Neural progenitor cell (in vitro differentiated cells): ENCODE measurements at places on chromosomes 6 and 20.

DNA sequence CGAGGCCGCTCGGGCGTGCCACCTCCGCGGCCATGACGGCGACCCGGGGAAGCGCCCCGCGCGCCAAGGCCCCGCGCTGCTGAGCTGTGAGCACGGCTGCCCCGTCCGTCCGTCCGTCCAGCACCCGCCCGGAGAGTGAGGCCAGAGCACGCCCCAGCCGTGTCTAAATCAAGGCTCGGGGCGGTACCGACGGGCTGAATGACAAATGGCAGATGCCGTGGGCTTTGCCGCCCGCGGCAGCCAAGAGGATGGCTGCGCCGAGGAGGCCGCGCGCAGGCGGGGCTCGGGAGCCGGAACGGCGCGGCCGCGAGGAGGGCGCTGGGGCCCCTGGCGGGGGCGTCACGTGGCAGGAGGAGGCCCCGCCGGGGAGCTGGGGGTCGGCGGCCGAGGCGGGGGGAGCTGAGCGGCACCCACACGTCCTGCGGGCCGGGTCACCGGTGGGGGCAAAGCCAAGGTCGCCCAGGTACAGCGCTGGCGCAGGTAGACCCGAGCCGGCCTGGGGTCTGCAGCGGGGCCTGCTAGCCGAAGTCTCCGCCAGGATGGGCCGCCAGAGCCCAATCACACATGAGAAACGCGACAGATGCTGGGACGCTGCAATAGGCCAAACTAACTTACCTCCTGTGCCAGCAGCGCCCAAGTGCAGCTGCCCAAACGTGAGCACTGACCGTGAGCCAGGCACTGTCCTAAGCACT lies at the start of gene PLAGL1:
TSS of gene PLAGL1 (minus strand) at position 140 of the 692 bp plus-strand sequence. CDS start 60,123 bp downstream, outside the sequence.
- DNase-seq = peak; percentile 66

- DNase-seq = no peak
These were observed 245.3 kb downstream of the FARS2 start for GRCh38 chr6:5506597-5506996.

- DNase-seq = no peak
These were observed 257.7 kb downstream of the SYNE1 start for GRCh38 chr6:152379423-152379822.

DNA sequence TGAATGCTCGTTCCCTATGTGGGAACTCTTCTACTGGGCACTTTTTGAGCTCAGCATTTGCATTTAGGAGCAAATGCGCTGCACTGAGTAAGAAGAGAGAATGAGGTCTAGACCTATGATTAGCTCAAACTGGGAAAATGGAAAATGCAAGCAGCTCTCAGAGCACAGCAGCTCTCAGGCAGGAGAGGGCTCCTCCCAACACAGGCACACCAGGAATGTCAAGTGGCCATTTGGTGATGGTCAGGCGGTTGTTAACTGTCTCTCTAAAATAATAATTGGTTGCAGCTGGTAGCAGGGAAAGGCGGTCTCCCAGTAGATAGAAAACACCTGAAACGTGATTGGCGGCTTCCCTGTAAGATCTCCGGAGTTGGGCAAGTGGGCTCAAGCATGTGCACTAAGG lies 162.0 kb upstream of the ECI2 start:
- no peak for DNase-seq

DNA sequence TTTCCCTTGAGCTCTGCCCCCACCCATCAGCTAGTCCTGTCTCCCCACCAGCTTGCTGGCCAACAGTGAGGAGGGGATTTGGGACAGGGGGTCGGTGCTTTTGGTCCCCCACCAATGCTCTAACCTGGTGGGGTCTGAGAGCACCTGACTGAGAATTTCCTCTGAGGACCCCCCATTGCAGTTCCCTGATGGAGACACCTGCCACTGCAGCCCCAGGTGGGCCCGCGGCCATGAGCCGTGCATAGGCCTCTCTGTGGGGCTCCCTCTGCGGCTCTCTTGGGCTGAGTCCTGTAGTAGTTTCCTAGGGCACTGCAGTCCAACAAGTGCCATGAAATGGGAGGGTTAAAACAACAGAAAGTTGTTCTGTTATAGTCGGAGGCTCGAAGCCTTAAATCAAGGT lies 172.2 kb upstream of the SNX9 start:
- no peak for DNase-seq

- DNase-seq = no peak
These were observed 48.3 kb upstream of the KIF16B start for GRCh38 chr20:16621435-16622141.

DNA sequence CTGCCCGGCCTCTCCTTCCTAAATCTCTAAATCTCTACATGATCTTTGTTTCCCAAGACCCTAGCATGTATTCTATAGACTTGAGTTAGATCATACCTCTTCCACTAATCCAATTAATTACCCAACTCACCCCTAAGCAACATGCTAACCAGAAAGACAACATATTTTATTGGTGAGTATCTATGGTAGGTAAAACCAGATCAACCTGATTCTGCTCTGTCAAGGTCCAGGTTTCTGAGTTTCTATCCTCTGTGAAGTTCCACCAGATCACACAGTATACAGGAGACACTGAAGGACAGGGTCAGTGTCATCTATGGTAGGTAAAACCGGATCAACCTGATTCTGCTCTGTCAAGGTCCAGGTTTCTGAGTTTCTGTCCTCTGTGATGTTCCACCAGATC lies 363.2 kb upstream of the MARCKS start:
- no peak for DNase-seq

DNA sequence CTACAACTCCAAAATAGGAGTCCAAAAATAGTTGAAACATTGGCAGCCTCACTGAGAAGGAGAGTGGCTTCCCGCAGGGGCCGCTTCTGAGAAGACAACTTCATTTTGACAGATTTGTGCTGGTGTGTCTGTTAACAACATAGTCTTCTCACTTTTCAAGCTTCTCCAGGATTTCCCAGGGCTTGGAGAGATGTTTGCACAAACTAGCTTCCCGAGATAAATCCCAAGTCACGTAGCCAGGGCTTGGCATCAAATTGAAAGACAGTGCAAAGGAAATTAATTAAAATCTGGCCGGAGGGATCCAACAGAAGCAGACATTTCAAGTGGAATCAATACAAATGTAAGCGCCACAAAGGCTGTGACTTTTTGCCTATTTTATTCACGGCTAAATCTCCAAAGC lies 630.2 kb downstream of the DHX35 start:
- no peak for DNase-seq

DNA sequence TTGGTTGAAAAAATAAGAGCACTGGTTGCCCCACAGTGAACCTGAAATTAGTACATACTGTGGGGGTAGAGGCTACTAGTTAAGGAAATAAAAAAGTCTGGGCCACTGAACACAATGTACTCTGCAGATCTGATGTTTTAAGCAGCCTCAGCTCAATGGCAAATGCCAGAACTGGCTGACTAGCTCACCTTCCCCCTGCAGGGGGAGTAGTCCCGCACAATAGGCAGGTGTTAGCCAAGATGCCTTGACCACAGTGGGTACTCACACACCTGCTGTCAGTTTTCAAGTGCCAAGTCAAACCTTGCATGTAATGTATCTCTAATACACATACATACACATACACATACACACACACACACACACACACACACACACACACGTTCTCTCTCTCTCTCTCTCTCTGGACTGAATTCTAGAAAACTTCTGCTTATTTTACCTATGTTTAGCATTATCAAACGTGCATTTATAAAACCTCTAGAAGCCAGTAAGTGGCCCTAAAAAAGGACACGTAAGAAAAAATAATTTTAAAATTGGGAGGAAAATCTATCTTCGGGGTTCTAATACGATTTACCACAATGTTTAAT lies 36.1 kb downstream of the GMDS start:
- peak; percentile 70 for DNase-seq

- no peak for DNase-seq
These were observed 11.8 kb upstream of the GNRH2 start for GRCh38 chr20:3031524-3032147.

- DNase-seq = no peak
These were observed 100.4 kb downstream of the MYO6 start for GRCh38 chr6:75849329-75850025.

DNA sequence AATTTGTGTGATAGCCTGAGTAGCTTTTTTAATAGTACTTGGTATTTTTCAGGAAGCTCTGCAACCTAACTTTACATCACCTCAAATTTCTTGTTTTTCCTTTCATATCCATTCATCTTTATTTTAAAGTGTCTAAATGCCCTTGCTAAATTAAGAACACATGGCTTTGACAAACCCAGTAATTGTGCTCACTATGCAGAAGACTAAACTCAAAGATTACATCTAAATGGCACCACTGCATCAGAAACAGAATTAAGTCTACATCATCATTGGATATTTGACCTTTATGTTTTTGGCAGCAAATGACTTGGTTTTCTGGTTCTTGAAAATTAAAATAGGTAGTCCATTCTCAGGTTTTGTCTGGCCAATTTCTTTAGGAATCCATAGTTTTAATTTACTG lies 69.6 kb upstream of the HDGFL1 start:
- no peak for DNase-seq

DNA sequence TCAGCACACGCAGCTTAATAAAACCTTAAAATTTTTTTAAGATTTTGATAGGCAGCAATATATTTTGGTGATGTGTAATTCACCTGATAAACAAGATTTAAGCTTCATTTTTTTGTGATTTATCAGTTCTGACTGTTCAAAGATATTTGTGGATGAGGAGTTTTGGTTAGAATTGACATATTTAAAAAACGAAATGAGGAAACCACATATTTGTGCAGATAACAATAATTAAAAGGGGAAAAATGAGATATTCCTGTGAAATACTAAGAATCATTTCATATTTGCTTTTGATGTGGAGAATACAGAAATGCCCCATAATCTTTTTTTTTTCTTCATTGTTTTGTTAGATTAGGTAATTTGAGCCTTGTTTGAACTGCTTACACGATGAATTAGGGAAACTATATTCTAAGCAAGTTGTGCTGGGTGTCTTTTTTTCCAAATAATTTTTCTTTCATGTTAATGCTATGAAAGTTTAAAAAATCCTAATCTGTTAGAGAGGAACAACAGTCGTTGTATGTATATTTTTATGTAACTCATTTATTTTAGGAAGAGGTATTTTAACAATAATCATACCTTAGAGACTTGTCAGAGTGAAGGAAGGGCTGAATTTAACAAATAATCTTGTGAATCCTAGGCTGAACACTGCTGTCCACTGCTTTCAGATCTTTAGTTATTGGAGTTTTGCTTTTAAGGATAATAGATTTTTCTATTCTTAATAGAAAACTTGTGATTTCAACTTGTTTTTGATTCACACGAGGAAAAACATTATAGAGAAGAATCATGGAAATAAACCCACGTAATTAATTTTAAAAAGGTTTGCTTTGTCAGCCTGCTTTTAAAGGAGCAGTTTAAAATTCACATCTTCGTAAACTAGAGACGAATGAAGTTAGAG lies 4.0 kb downstream of the ARID1B start:
- DNase-seq = no peak
